ENCODE measurements at places on chromosomes 7 and 10.

GRCh38 chr10:116287906-116288501 lies 15.0 kb upstream of the GFRA1 start:
- DNase-seq, result no peak

GRCh38 chr10:114940735-114941134 lies 2.7 kb downstream of the TRUB1 start:
- no peak for DNase-seq

GRCh38 chr7:141094336-141095070 lies 20.6 kb downstream of the TMEM178B start:
- no peak for DNase-seq

GRCh38 chr7:30726296-30727006 lies 25.5 kb upstream of the INMT start:
- DNase-seq, result no peak

- DNase-seq, result no peak
Measured at GRCh38 chr10:131162211-131162610, 149.3 kb downstream of the TCERG1L start.

GRCh38 chr7:32887395-32887794 lies 4.2 kb downstream of the KBTBD2 start:
- no peak for DNase-seq

- DNase-seq, result no peak
Measured at GRCh38 chr7:152527610-152528032, 91.8 kb upstream of the KMT2C start.

All from HTR-8/SVneo (cell line).